Adrenal gland (tissue), 19 donors: ENCODE measurements at places on chromosomes 12 and 14. TPM values are rescaled to one million over a fixed set of nuclear protein-coding genes. Genes with fewer than 3 reads are reported as not detected.

- no peak for DNase-seq
Observed at GRCh38 chr12:47107446-47107845, 27.7 kb upstream of the AMIGO2 start.

DNA sequence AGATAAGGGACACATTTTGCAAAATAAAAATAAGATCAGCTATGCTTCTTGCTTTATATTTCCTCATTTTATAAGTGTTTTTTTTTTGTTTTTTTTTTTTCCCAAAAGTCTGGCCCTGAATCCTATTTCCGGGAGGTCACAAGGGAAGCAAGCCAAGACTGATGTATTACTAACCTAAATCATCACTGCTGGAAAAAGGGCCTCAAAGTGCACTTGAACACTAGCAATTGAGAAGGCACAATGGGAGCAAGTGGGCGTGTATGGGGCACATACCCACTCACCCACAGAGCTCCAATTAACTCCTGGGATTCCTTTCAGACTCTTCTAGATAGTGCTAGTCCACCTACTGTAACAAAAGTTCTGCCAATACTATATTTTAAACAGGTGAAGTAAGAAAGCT is 58.8 kb downstream of the STON2 start:
- no peak for DNase-seq

Gene GDF11
- 4.9 TPM for total RNA-seq

- no peak for DNase-seq
Observed at GRCh38 chr12:24066865-24067264, 117.4 kb upstream of the SOX5 start.

DNA sequence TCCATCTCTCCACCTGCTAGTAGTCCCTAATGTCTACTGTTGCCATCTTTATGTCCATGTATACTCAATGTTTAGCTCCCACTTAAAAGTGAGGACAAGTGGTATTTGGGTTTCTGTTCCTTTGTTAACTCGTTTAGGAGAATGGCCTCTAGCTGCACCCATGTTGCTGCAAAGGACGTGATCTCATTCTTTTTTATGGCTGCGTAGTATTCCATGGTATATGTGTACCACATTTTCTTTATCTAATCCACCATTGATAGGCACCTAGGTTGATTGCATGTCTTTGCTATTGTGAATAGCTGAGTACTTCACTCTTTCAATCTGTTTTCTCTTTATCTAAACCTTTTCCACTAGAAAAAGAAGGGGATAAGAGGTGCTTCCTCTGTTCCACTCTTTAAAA is 130.0 kb downstream of the TMEM117 start:
- no peak for DNase-seq

DNA sequence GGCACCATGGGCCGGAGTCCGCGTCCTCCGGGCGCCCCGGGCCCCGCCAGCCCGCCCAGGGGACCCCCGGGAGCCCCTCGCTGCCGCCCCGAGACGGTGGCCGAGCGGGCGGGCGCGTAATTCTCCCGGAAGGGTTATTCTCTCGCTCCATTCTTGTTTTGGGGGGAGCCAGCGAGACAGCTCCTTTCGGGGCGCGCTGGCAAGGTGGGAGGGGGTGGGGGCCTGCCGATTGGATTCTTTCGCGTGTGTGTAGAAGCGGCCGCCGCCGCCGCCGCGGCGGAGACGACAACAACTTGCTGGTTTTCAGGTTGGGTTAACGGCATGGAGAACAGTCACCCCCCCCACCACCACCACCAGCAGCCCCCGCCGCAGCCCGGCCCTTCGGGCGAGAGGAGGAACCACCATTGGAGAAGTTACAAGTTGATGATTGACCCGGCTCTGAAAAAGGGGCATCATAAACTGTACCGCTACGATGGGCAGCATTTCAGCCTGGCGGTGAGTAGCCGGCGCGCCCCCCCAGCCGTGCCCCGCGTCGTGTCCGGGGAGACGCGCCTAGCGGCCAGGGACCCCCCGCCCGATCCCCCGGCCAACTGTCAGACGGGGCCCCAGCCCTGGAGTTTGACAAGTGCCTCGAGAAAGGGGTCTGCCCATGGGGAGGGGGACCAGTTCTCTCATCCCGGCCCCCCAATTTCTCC is 755 bp downstream of the SETD1B start:
- peak; percentile 50 for DNase-seq

DNA sequence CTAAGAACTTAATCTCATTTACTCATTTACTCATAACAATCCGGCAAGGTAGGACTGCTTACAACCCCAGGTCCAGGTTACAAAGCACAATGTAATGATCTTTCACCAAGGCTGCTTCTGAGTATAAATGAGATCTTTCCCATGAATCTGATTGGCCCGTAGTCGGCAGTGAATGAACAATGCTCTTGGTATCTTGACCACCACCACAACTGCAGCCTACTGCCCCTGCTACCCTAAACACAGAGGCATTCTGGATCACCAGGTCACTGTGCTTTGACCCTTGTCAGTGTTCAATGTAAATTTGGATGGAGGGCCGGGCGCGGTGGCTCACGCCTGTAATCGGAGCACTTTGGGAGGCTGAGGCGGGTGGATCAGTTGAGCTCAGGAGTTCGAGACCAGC is 15.9 kb downstream of the FAM181A start:
- no peak for DNase-seq

Gene KCNC2
- total RNA-seq: not detected

Gene CPM
- 35.5 TPM for total RNA-seq

Gene MRPS35
- 68.5 TPM for total RNA-seq

DNA sequence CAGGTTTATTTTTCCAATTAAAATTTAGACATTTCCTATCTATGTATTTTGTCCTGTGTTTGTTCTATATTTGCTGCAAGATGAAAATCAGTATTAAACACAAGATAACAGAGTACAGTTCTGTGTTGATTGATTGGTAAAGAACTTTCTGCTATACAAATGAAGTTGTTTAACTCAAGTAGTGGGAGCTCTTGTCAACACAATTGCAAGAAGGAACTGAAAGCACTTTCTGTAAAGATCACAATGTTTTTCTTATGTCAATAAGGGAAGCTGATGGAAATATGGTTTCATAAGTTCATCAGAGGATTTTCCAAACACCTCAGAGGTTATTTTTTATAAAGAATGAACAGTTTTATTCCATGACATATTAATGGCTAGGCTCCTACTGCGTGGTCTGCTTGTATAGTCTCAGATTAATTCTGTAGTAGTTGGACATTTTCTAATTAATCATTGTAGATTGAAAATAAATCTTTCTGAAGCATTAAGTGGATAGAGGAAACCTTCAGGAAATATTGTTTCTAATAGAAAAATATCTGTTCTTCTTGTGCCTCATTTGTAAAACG is 379.5 kb downstream of the LRFN5 start:
- no peak for DNase-seq

Gene RPL10L
- total RNA-seq: not detected

GRCh38 chr12:4303750-4304149 is 17.3 kb upstream of the TIGAR start:
- DNase-seq: no peak

DNA sequence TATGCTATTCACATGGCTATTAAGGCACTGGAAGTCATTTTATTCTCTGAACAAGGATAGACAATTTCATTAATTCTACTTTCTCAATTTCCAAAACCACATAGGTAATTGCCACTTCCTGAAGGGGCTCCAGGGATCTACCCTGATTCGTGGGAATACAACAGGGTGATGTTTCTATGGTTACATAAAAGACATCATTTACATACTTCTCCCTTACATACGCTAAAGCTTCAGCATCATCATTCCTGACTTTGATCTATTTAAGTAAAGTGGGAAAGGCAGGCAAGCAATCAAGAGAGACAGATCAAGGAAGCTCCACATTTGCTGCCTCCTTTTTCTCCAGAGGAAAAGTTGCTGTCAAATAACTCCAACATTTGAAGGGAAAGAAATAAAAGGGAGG is 118.8 kb upstream of the SINHCAF start:
- DNase-seq: no peak

DNA sequence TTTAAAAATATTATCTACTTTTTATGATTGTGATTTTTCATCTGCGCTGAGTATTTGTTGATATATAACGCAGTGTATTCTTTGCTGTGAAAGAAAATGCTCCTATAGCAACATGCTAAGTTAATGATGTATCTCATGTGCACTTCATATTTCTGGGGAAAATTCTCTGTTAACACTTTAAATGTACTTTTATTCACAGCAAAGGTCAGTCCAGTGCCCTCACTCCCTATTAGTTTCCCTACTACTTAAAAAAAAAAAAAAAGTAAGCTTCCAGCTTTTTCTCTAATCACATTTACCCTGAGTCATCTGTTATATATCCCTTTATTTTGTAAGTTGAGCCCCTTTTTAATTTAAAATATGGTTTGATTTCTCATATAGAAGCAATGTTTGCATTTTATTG is 219.8 kb downstream of the AEBP2 start:
- DNase-seq: no peak

GRCh38 chr12:1405619-1406018 is 188.8 kb downstream of the FBXL14 start:
- DNase-seq: no peak

Gene ASB2
- 0.66 TPM for total RNA-seq

Gene ULK1
- total RNA-seq: 29.1 TPM

GRCh38 chr12:82040987-82041743 is 282.0 kb upstream of the PPFIA2 start:
- DNase-seq: no peak

Gene SYNDIG1L
- 0.23 TPM for total RNA-seq

DNA sequence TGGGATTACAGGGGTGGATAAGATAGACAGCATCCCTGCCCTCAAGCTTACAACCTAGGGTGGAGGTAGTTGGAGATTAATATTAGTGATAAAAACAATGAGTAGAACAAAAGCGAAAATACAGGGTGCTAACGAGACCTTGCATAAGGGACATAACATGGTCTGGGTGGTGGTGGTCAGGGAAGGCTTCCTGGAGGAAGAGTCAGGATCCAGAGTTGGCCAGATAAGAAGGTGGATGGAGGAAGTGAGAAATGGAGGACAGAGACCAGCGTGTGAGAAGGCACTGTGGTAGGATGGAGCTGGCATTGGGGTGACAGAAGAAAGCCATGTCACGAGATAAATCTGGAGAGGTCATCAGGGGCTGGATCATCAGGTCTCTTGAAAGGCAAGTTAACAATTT is 19.2 kb downstream of the NOS1 start:
- no peak for DNase-seq
